ENCODE measurements at places on chromosomes 13 and 19. TPM values are rescaled to one million over a fixed set of nuclear protein-coding genes. Genes with fewer than 3 reads are reported as not detected.

MAB21L1 gene
- not detected for polyA plus RNA-seq

DGKH gene
- polyA plus RNA-seq, result 10.6 TPM

ZSCAN4 gene
- 0.15 TPM for polyA plus RNA-seq

LAIR1 gene
- polyA plus RNA-seq, result 5.7 TPM

MEIOSIN gene
- not detected for polyA plus RNA-seq

KLK8 gene
- polyA plus RNA-seq, result not detected

KCNN1 gene
- polyA plus RNA-seq, result 2.2 TPM

PLIN5 gene
- 1.8 TPM for polyA plus RNA-seq

ZNF211 gene
- 45.4 TPM for polyA plus RNA-seq

C1QTNF9B gene
- polyA plus RNA-seq, result 2.1 TPM

SLC6A16 gene
- 3.4 TPM for polyA plus RNA-seq

BRME1 gene
- polyA plus RNA-seq, result 6.5 TPM

IGFL3 gene
- not detected for polyA plus RNA-seq

ZNF253 gene
- 20.2 TPM for polyA plus RNA-seq

EFNB2 gene
- polyA plus RNA-seq, result 83.5 TPM

FCGBP gene
- 5.6 TPM for polyA plus RNA-seq

GRCh38 chr13:110261166-110262081 is 45.5 kb downstream of the COL4A1 start:
- no peak for DNase-seq

- DNase-seq, result no peak
Measured at GRCh38 chr19:35913589-35913988, 5.5 kb upstream of the TYROBP start.

DNA sequence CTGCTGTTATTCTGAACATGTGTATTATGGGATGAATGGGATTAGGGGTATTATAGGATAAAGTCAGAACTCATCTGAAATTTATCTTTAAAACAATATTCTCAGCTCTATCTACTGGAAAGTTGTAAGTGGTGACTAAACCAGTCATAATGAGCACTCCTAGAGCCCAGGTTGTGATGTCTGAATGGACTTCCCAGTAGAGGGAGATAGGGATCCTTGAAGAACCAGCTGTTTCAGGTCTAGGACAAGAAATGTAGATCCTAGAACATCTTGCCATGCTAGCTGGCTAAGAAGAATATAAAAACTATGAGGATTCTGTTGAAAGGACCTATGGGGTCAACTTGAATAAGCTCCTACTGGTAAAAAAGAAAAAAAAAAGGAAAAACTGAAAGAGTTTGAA is 310.8 kb downstream of the SLC7A1 start:
- no peak for DNase-seq

DNA sequence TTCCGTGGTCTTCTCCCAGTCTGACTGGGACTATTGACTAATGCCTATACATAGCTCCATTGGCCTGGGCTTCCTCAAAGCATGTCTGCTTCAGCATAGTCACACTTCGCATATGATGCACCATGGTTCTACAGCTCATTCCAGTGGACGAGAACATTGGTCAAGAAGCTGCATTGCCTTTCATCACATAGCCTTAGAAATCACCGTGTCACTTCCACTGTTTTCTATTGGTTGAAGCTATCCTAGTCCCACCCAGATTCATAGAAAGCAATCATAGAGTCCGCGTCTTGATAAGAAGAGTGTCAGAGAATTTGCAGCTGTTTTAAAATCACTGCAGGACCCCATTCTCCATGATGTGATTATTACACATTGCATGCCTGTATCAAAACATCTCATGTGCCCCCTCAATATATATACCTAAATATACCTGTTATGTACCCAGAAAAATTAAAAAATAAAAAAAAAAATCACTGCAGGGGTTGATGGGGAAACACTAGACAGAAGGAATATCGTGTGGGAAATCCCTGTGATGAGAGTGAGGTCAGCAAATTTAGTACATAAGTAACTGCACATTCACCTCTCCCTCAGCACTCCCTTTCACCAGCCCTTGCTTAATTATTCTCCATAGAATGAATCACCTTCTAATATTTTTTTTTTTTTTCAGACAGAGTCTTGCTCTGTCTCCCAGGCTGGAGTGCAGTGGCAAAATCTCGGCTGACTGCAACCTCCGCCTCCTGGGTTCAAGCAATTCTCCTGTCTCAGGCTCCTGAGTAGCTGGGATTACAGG is 2.2 kb upstream of the ARHGAP33 start:
- no peak for DNase-seq

DNA sequence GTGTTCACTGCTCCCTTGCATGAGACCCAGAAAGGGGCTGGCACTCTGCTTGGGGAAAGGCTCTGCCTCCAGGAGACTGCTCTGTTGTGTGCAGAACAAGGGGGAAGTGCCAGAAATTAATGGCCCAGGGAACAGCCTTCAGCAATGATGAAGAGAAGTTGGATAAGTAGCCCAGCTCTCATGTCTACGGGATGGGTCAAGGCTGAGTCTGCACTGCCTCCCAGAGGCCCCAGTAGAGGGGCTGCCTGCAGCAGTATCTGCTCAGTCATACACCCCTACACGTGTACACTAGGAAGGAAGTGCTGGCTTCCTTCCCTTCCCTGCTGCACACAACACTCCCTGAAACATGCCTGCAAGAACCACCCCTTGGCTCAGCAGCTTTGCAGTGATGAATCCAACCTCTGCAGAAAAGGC is 54.6 kb upstream of the URI1 start:
- peak; percentile 26 for DNase-seq

DNA sequence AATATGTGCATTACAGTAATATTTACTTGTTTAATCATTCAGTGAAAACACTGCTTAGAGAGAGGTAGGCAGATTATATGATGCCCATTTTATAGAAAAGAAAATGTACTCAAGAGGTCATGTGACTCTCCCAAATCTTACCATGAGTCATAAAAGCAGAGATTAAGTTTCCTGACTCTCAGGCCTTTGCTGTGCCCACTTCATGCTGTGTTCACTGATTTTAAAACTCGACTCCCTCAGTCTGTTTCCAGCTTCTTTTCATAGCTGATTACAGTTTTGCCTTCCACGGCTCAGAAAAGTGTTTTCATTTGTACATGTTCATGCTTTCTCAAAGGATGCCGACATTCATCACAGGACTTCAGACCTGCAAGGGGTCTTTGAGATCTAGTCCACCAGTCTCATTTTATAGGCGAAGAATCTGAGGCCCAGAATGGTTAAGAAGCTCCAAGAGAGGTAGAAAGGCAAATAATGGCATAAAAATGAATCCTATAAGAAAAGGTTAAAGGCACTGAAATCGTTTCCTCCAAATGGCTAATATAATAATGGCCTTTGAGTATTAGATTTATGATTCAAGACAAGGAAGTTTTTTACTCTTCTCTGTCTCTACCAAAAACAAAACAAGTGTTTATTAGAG is 9.0 kb upstream of the IPO5 start:
- DNase-seq, result no peak

- DNase-seq, result no peak
Measured at GRCh38 chr13:74299721-74300120, 165.5 kb upstream of the KLF12 start.

DNA sequence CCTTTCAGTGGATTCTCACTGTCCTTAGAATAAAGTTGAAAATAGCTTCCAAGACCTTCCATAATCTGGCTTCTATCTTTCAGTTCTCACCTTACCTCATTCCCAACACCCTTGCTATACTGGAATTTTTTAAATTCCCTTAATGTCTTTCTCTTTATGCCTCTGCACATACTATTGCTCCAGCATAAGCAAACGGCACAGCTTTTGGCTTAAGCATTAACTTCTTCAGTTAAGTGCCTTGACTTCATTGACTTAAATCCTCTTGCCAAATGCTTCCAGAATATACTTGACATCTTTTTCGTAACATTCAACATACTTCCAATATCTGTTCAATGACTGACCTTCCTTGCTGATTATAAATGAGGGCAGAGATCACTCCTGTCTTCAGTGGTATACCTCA is 34.0 kb downstream of the SERPINE3 start:
- DNase-seq, result no peak

GRCh38 chr19:28956421-28956820 is 256.5 kb downstream of the UQCRFS1 start:
- no peak for DNase-seq

DNA sequence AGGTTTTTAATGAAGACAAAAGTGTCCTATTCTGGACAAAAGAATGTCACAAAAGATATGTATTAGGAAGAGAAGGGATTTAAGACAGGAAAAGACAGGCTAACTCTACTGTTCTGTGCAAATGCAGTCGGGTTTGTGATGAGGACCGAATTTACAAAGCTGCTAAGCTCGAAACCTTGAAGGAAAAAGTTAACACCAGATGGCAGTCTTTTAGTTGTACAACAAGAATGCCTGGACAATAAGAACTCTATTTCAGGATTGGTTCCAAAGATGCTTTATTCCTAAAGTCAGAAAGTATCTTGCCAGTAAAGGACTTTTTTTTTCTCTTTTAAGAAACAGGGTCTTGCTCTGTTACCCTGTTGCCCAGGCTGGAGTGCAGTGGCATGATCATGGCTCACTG is 51.1 kb downstream of the HS6ST3 start:
- DNase-seq, result peak; percentile 8

GRCh38 chr13:62176051-62176450 is 760.4 kb upstream of the PCDH20 start:
- no peak for DNase-seq

DNA sequence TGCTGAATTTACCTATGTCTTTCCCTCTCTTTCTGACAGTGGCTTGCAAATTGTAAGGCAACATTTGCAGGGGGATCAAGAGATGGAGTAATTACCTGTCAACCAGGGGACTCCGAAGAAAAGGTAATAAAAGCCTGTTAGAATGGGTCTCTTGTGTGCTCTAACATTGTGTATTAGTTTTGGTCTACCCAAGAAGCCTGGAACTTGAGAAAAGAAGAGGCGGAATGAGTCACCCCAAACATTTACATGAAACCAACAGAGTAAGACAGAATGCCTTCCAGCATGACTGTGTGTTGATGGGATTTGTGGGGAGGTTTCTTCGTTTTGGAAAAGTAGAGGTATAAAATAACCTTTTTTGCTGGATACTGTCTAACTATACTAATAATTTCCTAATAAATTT is 36.7 kb downstream of the ZAR1L start:
- DNase-seq, result no peak

DNA sequence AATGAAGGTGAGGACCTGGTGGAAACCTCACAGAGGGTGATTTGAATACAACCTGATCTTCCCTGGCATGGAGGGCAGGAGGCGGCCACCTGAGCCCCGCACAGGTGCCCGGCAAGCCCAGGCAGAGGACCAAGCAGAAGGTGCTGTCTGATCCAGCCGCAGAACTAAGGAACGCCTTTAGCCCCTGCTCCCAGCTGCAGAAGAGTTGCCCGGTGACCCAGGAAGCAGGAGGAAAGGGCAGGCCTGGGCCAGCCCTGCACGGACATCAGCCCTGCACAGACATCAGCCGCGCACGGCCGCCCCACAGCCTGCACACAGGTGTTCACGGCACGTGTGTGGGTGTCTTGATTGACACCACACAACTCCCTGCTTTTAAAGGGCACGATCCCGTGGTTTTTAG is 43.1 kb downstream of the RASA3 start:
- no peak for DNase-seq

- DNase-seq, result no peak
Measured at GRCh38 chr19:46513461-46514236, 18.0 kb upstream of the PNMA8B start.

DNA sequence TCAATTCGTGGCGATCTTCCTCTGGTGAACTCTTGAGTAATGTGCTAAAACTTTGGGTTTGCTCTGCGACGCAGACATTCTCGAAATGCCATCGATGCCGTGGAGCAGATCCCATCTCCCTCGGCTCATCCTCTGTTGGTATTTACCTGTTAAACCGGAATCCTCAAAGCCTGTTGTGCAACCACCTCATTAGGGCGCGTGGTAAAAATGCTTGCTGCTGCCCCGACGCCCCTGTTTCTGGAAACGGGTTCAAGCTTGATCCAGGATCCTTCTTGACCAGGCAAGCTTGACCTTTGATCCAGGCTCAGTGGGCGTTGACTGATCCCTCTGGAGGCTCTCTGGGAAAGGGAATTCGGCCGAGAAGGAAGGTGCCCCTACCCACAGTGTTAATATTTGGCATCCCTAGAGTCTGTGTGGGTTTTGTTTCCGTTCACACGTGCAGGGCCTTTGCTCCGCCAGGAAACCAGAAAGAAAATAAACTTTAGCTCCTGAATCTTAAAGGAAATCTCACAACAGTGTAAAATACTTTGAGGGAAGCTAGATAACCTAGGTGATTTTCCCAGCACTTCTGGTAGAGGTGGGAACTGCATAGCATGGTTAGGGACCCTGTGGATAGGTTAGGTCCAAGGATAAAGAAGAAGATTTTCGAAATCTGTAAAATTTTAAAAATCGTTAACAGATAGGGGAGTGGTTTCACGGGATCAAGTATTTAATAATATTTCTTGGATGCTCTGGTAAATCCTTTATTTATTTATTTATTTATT is 1.1 kb downstream of the LSM14A start:
- peak; percentile 39 for DNase-seq

DNA sequence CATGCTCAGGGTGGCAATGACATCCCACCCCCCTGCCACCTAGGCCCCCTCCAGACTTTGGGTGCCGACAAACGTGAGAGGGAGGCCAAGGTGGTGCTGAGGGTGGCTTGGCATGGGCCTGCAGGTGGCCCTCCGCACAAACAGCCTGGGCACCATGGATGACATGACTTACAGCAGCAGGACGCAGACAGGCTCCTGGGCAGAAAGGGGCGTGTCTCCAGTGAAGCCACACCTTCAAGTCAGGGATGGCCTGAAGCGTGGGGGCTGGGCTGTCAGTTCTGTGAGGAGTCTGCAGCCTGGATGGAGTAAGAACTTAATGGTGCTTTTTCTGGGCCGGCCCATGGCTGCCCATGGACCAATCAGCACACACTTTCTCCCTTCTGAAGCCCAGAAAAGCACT is 25.3 kb downstream of the POMP start:
- DNase-seq, result no peak

DNA sequence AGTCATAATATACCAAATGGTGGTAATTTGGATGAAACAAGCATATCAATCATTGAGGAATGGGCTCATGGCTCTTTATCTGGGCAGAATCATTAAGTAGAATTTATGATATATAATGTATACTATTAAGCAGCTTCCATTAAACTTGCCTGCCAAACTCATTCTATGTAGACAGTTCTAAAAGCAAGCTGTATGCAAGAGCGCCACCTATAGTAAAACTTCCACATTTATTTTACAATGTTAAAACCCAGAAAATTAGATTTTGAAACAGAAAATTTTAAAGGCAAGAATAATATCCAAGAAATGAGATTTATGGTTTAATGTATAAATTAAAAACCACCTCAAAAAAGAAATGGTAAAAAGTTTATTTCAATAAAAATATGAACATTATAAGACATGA is 161.5 kb downstream of the MZT1 start:
- peak; percentile 36 for DNase-seq

GRCh38 chr19:11921852-11922495 is 2.9 kb upstream of the ZNF700 start:
- no peak for DNase-seq
